ENCODE measurements at places on chromosomes 12 and 14.
A peak's percentile ranks its signal among the peaks of the same experiment; 100 is the strongest.

GRCh38 chr14:65302571-65303189 lies 109.8 kb upstream of the FUT8 start:
- DNase-seq: peak; percentile 30

DNA sequence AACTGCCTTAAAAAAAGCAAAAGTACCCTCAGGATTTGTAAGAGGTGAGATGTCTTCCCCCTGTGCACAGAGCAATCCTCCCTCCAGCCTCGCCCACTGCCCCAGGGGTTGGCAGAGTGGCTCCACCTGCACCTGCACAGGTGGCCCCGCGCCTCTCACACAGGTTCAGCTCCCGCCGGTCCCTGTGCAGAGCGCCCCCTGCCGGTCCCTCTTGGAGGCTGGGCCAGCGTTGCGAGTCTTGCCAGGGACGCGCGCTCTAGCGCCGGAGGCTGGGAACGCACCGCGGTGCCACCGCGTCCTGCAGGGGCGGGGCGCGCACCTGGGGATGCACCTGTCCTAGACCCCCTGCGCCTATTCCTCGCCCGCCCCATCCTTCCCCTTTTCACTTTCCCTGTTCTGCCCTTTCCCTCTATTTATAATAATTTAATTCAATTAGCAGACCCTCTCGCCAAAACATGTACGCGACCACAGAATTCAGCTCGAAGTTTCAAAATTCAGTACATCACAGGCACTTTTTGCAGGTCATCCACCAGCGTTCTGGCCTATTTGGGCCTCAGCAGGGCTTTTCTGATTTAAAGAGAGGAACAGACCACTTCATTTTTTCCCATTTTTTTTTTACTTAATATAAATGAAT lies 618.6 kb downstream of the AACS start:
- DNase-seq: no peak

DNA sequence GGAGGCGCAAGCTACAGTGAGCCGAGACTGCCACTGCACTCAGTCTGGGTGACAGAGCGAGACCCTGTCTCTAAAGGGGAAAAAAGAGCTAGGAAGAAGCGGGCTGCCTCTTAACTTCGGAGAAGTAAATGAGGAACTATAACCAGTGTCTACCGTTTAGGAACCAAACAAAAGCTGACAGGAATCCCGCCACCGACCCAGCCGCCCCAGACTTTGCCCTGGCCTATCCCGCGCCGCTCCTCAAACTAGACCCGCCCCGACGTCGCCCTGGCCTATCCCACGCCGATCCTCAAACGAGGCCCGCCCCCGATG lies 568 bp upstream of the SIVA1 start:
- no peak for DNase-seq

DNA sequence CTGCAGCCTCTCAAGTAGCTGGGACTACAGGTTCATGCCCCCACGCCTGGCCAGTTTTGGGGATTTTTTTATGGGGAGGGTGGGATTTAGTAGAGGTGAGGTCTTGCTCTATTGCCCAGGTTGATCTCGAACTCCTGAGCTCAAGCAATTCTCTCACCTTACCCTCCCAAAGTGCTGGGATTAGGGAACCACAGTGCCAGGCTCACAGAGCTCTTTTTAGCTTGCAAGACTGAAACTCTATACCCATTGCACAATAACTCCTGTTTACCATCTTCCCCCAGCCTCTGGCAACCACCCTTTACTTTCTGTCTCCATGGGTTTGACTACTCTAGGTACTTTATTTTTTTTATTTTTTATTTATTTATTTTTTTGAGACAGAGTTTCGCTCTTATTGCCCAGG lies 25.7 kb upstream of the CDK17 start:
- DNase-seq: no peak

DNA sequence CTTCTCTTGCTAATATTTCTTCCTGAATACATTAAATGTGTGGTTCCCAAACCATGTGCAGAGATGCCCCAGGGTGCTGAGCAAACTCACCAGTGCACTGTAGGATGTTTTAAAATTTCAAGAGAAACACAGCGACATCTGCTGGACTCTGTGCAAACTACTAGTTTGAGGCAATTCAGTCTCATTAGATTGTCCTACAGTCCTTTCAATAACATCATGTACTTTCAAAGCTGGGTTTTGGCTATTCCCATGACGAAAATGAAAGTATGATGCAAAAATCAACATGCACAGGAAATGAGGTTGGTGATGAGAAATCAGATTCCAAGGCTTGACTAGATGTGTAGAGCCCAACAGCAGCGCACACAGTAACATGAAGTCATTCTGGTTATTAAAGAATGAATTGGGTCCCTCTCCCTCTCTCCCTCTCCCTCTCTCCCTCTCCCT lies 66.3 kb downstream of the CLIP1 start:
- DNase-seq: peak; percentile 30

DNA sequence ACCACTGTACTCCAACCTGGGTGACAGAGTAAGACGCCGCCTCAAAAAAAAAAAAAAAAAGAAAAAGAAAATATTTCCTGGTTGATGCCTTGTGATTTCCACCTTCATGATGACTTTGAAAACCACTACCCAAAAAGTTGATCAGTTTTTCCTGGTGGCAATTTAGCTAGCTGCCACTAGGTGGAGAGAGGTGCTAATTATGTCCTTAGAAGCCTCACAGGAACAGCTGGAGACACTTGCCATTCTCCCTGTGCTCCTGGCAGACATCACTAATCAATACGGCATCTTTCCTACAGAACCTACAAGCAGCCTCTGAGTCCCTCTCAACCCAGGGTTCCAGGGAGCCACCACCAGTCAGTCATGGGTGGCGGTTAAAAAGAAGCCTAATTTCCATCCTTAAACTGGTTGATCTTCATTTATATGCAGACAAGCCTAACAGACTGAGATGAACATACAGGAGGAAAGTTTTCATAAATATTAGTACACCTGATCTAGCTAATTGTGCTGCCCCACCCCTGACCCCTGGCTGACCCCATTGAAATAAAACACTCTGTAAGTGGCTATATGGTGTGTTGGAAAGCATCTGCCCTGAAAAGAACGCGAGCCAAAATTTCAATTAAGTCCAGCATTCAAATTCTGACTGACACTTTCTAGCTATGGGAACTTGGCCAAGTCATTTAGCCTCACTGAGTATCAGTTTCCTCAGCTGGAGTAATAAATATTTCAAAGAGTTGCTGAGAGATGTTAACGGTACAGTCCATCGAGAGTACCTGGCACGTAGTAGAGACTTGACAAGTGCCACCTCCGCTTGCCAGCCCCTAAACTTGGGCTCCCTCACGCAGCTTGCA lies 6.2 kb upstream of the OAS1 start:
- peak; percentile 39 for DNase-seq

DNA sequence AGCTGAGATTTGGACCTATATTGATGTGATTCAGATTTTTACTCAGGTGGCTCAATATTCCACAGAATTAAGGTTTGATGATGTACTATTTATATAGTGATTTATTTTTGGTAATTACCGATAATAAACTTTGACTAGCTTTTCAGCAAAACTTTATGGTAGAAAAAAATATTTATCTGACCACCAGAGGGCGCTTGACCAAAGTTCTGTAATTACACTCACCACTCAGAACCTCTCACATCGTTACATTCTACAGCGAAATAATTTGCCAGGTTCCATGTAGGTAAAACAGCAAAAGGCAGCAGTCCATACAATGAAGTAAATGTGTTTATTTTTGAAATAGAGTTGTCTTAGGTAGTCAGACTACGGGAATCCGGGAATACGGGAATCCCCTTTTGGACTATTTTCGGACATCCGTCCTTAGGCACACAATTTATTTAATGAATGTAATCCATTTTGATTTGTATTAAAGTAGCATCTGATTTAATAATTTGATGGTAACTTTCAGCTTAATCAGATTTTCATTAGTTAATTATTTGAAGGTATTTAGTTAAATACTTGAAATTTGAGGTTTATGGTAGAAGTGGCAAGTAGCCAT lies 143.0 kb upstream of the DDHD1 start:
- no peak for DNase-seq

DNA sequence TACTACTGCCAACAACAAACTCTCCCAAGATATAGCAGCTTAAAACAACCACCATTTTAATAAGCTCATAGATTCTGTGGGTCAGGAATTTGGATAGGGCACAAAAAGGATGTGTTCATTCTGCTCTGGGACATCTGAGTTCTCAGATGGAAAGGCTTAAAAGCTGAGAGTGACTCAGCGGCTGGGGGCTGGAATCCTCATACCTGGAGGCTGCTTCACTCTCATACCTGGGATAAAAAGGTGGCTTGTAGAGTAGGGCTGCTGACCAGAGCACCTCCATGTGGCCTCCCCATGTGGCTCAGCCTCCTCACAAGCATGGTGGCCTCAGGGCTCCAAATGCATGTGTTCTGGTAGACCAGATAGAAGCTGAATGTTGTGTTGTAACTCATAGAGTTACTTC lies 20.2 kb upstream of the PELI2 start:
- no peak for DNase-seq

GRCh38 chr12:32301216-32301615 lies 98.1 kb upstream of the FGD4 start:
- DNase-seq: no peak

DNA sequence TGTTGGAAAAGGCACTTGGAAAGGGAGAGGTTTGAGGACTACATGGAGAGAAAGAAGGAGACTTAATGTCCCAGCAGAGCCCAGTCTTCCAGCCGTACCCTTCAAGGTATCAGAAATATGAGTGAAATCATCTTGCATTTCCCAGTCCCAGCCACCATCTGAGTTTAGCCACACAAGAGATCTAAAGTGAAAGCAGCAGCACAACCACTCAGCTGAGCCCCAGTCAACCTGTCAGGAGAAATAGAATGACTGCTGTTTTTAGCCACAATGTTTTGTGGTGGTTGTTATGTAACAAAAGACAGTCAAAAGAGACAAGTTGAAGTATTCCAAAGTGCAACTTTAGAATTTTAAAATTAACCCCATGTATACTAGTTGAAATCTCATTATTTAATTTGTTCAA lies 28.0 kb downstream of the DERA start:
- no peak for DNase-seq

DNA sequence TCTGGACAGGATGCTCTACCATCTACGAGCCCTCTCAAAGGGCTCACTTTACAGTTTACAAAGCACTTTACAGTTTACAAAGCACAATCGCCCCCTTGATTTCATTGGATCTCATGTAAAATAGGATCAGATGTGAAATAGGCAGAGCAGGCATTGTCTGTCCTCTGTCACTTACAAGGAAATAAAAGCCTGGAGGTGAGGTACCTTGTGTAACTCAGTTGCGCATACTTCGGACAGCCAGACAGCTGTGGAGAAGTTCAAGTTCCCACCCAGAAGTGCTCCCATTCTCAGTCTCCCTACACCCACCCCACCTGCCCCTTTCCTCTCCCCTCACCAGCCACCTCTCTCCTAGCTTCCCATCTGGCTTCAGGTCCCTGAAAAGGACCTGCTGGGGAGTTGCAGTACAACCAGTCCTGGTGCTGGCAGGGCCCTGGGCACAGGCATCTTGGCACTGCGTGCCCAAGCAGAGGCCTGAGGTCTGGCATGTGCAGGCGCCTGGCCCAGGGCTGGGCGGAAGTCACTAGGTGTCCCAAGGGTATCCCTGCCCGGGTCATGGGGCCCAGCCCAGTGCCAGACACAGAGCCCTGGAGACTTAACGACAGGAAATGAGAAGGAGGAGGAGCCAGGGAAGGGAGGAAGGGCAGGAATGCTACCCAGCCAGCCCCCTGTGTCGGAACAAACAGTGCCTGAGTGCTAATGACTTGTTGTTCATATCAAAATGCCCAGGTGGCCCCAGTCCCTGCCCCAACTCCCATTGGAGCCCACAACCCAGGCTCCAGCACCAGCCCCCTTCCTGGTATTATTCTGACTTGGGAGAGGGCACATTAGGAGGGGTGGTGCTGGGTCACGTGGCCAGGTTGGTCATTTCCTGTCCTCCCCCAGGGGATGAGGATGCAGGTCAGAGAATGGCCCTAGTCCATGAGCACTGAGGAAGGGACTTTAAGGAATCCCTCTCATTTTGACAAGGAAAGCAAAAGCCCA lies 5.4 kb downstream of the RAPGEF3 start:
- DNase-seq: no peak

- DNase-seq: no peak
Measured at GRCh38 chr14:36660736-36661505, 739 bp upstream of the PAX9 start.

DNA sequence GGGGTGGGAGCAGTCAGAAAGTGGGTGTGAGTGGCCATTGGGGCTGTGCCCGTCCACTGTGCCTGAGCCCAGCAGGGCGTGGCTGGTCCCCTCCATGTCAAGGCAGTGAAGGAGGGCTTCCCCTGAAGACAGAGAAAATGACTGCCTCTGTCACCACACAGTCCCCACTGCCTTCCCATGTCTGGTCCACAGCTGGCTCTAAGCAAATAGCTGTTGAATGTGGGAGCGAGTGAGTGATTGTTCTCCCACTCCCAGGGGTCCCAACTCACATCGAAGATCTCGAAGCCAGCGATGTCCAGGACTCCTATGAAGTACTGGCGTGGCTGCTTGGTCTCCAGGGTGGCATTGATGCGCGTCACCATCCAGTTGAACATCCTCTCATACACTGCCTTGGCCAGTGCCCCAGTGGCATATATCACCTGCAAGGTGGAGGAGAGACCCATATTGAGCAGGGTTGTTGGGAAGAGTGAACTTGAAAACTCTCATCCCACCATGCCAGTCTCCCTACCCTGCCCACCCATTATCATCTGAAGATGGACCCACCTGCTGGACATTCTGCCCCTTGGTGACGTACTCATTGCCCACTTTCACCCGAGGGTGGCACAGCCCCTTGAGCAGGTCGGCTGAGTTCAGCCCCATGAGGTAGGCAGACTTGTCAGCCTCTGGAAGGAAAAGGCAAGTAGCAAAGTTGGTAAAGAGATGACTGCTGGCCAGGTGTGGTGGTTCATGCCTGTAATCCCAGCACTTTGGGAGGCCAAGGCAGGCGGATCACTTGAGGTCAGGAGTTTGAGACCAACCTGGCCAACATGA lies 6.6 kb downstream of the MYH7 start:
- no peak for DNase-seq

DNA sequence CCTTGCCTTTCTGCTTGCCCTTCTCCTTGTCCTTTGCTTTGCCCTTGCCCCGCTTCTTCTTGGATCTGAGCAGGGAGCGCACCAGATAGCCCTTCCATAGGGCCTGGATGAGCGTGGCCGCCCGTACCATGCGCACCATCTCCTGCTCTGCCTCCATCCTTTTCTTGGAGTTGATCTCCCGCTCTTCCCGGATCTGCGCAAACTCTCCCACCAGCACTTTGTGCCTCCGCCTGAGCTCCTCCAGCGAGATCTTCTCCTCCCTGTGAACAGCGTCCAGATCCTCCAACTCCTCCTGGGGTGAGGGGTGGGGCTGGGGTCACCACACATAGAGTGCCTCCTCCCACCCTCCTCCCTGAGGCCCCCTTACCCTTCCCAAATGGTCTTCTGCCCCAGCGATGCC lies 10.1 kb downstream of the RITA1 start:
- DNase-seq: no peak

- no peak for DNase-seq
Measured at GRCh38 chr12:68890701-68891113, 42.3 kb downstream of the CPM start.

- no peak for DNase-seq
Measured at GRCh38 chr12:114026805-114027204, 60.7 kb upstream of the RBM19 start.

All from stimulated activated naive CD4-positive, alpha-beta T cell treated with Interleukin-2 at 50 U/mL for 16 hours (primary cell).